NCI-H524 (cell line): ENCODE measurements at places on chromosomes 12 and 14.

- no peak for DNase-seq
Measured at GRCh38 chr14:75648066-75648838, 12.4 kb downstream of the ERG28 start.

- no peak for DNase-seq
Measured at GRCh38 chr14:93121030-93121834, 5.5 kb upstream of the ITPK1 start.

GRCh38 chr14:97931273-97931672 lies 1134.1 kb downstream of the VRK1 start:
- no peak for DNase-seq

- no peak for DNase-seq
Measured at GRCh38 chr12:96063046-96063445, 27.7 kb upstream of the LTA4H start.

DNA sequence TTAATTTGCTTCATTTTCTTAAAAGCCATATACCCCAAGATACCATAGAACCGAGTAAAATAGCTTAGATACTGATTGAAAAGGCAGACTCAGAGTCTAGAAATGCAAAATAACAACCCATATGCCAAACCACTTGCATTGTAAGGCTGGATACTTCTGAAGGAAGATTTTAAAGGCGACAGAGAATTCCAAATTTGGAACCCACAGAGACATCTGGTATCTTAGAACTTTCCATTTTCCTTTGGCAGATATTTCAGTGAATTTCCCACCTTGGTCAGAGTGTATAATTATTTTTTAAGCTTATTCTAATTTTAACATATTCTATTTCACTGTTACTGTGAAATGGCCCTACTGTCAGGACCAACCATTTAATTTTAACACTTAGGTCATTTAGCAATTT lies 186.4 kb upstream of the E2F7 start:
- DNase-seq, result no peak

GRCh38 chr12:75838309-75838708 lies 193.3 kb downstream of the PHLDA1 start:
- DNase-seq, result no peak

DNA sequence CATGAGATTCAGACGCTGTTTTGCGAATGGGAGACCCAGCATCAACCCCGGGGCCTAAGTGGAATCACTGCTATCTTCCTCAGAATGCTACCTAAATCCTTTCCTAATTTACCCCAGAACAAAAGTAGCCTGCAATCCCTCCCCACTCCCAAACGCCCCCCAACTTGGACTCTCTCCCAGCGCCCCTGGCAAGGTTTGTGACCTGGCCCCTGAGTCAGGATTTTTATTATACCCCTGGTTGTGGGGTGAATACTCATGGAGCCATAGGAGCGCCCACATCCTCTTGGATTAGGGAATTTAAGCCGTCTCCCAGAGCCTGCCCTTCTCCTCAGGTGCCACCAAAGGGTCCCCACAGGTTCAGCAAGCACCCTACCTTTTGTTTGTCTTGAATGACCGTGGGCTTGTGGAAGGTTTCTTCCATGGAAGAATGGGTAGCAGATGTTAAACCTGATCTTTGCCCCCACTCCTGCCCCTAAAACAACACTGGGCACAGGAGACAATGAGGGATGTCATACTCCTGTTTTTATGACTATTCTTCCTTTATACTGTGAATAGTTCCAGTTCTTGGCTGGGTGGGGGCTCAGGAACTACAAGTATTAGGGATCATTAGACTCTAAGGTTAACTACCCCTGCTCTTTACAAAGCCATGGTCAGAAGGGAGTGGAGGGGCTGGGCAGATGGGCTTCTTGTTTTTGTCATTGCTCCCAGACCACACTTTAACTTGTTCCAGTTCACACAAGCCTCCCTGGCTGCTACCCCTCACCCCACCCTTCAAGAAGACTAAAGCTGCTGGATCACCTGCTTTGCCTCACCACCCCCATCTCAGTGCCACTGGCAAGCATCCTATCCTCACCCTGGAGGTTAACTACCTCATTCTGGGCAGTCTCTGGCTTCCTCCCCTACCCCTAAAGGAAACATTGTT lies 630 bp downstream of the MYL6B start:
- no peak for DNase-seq

DNA sequence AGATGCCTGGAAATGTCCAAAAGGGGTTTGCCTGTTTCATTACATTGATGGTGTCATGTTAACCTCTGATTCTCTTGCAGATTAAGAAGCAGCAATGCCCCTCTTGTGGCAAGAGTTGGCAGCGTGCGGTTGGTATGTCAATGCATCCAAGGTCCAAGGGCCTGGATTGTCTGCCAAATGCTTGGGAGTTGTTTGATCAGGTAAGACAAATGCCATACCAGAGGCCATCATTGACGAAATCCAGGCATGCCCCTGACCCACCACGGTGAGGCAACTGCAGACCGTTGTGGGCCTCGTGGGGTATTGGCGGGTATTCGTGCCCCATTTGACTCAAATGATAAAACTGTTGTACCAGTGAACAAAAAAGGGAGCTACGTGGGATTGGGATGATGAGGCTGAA lies 11.4 kb upstream of the RNASE12 start:
- DNase-seq, result no peak

DNA sequence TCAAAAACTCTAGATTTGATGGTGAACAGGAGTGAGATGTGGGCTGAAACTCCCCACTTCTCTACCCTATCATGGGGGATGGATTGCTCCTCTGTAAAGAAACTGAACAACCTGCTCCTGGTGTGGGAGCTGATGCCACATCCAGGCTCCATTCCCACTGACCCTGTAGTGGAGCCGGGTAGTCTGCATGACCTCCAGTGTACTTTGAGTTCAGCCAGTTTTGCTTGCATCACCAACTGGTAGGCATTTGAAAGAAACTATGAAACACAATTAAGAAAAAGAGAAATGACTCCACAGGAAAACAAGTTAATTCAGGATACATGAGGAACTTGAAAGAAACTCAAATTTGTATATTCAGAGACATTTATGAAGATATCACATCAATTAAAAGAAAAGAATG lies 27.3 kb upstream of the EMP1 start:
- no peak for DNase-seq

GRCh38 chr14:84937016-84937415 lies 592.9 kb upstream of the FLRT2 start:
- peak; percentile 90 for DNase-seq

- DNase-seq, result no peak
Measured at GRCh38 chr12:23585156-23585781, 364.2 kb downstream of the SOX5 start.

DNA sequence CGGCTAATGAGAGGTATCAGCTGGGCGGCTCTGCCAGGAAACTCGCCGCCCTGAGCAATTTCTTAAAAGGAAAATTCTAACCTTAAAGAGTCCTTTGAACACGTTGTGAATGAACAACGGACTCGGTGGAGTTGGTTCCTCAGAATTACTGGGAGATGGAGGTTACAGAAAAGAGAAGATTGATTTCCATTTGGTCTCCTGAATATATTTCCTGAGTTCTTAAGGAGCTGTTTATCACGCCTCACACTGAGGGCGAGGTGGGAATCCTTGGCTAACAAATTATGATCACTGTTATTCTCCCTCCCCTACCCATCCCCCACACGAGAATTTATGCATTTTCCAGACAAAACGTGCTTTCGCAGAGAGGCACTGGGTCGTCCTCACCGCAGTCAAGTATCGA lies 194.5 kb upstream of the C14orf180 start:
- DNase-seq, result no peak

- no peak for DNase-seq
Measured at GRCh38 chr14:88005050-88005481, at the start of gene GPR65. Gene GPR65 (plus strand): TSS chr14:88005135. CDS start chr14:88010848, 5,713 bp downstream.

GRCh38 chr14:61395115-61395725 lies 73.8 kb downstream of the PRKCH start:
- no peak for DNase-seq

DNA sequence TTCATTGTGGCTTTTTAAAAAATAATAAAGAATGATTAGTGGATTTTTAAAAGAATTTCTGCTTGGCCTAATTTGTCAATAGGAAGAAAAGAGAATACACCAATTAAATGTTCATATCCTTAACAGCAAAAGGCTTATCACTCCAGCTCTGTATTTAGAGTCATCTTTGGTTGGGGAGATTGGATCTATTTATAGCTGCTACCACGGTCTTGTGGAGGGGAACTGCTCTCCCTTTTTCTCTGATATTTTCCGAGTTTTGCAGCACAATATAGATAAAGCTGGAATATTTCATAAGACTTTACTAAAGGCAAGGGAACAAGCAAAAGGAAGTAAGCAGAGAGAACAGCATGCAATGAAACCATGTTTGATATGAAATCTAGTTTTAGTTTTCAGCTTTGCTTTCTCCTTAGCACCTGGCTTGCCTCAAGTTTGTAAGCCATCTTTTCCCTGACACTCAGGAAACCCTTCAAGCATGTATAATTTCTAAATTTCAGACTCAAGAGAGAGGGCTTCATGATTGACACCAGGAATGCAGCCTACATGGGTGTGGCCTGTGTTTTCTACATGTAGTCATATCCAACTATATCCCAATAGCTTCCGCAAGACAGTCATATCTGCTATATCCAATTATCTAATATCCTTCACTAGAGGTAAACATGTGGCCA lies 35.2 kb downstream of the BRMS1L start:
- DNase-seq, result no peak

DNA sequence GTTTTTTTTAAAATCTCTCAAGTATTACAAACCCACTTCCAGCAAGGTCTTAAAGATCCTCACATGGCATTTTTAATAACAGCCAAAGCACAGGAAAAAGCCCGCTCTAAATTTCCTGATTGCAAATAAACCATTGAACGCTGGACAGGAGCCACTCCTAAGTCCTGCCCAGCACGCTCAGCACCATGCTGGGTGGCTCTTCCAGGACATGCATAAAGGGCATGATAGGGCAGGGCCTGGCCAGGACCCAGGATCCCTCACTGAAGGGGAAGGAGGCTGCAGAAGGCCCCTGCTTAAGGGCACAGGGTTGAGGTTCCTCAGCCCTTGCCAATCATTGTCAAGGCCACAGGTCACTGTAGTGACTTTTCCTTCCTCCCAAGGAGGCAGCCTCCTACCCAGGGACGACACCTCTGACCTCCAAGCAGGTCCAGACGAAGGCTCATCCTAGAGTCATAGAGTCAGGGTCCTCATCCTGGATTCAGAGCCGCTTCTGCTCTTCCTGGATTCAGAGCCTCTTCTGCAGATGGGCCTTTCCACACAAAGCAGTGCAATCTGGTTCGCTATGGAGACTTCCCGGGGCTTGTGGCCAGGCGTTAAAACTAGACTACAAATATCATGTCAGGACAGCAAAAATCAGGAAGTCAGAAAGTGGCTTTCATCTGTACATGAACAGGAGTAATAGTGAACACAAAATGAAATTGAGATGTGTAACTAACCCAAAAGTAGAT lies 123.8 kb downstream of the GCH1 start:
- DNase-seq, result no peak

- DNase-seq, result no peak
Measured at GRCh38 chr12:49013428-49013827, 5.1 kb downstream of the PRKAG1 start.

GRCh38 chr14:28902930-28903329 lies 136.3 kb downstream of the FOXG1 start:
- DNase-seq, result no peak

GRCh38 chr12:27330846-27331245 lies 1.8 kb upstream of the BMAL2 start:
- DNase-seq, result no peak

- DNase-seq, result no peak
Measured at GRCh38 chr14:88941414-88941813, 117.0 kb downstream of the TTC8 start.

DNA sequence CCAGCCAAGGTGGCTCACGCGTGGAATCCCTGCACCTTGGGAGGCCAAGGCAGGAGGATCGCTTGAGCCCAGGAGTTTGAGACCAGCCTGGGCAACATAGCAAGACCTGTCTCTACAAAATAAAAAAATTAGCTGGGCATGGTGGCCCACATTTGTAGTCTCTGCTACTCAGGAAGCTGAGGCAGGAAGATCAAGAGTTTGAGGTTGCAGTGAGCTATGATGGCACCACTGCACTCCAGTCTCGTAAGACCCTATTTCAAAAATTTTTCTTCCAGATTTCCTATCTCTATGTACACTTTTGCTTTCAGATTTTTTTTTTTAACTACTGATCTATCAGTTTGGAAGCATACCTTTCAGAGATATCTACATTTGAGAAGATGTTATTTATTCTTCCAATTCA lies 15.3 kb downstream of the SNX6 start:
- no peak for DNase-seq

- no peak for DNase-seq
Measured at GRCh38 chr12:106954462-106955376, 988 bp upstream of the TMEM263 start.

DNA sequence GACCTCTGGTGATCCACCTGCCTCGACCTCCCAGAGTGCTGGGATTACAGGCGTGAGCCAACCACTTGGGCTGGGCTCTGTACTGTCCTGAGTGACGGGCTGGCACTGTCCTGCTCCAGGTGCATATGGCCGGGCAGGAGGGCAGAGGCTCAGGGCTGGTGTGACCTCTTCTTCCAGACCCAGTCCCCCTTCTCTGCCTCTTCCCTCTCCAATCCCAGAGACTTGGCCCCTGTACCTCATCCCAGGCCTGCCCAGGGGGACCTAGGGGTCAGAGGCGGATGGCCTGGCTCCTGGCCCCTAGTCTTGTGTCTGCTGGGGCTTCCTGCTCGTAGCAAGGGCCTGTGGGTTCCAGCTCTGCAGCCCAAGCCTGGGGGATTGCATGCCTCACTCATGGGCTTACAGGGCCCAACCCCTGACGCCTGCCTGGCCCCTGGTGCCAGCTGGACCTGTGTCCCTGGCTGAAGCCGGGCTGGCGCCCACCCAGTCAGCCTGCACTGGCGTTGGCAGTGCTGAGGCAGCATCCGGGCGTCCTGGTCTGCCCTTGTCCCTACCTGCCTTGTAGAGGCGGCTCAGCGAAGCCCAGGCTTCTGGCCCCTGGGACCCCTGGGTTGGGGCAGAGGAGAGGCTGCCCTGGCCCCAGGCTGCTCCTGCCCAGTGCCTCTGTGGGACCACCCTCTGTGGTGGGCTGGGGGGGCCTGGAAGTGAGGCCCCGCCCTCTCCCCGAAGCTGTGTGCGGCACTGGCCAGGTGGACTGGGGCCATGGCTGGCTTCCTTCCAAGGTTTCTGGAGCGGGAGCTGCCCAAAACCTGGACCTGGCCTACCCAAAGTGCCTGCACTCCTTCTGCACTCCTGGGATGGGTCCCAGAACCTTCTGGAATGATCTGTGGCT lies 4.3 kb downstream of the TEDC1 start:
- no peak for DNase-seq

DNA sequence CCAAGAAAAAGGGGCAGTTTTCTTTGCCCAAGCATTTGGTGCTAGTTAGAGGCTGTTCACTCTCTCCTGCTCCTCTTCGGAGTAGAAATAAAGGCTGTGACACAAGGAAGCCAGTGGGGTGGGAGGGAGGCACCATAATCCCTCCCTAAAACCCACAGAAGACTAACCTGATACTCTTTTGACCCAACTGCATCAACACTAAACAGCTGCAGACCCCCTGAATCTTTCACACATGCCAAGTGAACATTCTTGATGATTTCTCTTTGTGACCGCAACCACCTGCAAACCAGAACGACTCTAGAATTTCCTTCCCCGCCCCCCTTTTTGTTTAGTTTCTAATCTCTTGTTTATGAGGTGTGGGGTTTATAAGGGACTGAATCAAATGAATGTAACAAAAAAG lies 175.8 kb upstream of the BCL2L14 start:
- DNase-seq, result no peak

GRCh38 chr14:92568621-92569479 lies 55.3 kb downstream of the RIN3 start:
- no peak for DNase-seq

- DNase-seq, result no peak
Measured at GRCh38 chr12:39622306-39622705, 2.7 kb upstream of the ABCD2 start.
